Fibroblast of lung (primary cell): ENCODE measurements at places on chromosomes 4 and X. TPM values are rescaled to one million over a fixed set of nuclear protein-coding genes. Genes with fewer than 3 reads are reported as not detected.

DNA sequence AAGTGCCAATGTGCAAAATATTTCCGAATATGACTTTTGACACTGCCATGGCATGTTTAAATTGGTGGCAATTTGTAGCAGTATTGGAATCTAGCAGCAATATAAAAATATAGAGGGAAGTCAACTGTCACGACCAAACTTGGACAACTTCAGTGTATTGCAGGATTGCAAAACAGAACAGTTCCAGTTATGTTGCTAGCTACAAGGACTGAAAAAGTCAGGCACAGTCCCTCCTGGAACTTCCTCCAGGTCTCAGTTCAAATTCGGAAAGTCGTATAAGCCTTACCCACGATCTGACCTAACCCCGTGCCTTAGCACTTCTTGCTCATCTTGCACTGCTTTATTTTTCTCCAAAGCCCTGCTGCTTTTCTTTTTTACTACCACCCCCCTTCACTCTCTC is 390.0 kb upstream of the GALNT7 start:
- H3K4me3 ChIP-seq, result no peak overlapping the region
- no peaks in the 10 kb centered on the region for H3K4me1 ChIP-seq
- no peaks in the 10 kb centered on the region for H3K27me3 ChIP-seq

SPANXA1 gene
- not detected in 2 replicates for total RNA-seq

DNA sequence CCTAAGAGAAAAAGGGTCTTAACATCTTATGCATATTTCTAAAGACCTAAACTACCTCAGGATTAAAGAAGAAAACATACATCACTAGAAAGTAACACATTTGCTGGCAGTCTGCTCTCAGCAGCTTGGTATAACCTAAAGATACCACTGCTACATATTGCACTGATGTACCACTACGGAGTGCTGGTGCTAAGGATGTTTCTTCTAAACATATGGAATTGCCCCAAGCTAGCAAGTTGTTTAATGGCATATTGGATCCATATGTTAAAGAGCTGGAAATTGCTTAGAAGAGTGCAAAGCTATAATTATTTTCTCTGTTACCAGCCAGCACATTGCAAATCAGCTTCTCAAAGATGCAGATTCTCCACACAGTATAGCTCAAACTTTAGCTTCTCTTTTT is 436.5 kb upstream of the GALNTL6 start:
- no peak for DNase-seq
- no peaks in the 10 kb centered on the region for H3K4me1 ChIP-seq
- no peaks in the 10 kb centered on the region for H3K27me3 ChIP-seq
- H3K4me3 ChIP-seq, result no peak overlapping the region

TRIM2 gene
- total RNA-seq, result 70.4 and 90.8 TPM in 2 replicates

DNA sequence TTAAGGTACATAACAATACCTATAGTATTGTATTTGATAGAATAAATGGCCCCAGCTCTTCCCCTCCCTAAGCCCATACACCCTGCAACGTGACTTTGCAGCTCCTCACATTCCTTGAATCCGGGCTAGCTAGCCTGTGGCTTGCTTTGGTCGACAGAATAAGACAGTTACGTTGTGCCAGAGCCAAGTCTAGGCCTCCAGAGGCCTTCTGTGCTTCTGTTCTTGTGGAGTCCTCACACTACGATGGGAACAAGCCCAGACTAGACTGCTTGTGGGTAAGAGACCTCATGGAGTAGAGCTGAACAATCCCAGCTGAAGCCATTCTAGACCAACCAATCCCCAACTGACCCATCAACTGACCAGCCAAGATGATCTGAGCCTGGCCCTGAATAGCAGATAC is 102.4 kb upstream of the PLAC1 start:
- no peak for DNase-seq
- no peaks in the 10 kb centered on the region for H3K27me3 ChIP-seq
- no peaks in the 10 kb centered on the region for H3K36me3 ChIP-seq
- H3K27ac ChIP-seq, result no peak overlapping the region

NEUROG2 gene
- not detected in 2 replicates for total RNA-seq

DNA sequence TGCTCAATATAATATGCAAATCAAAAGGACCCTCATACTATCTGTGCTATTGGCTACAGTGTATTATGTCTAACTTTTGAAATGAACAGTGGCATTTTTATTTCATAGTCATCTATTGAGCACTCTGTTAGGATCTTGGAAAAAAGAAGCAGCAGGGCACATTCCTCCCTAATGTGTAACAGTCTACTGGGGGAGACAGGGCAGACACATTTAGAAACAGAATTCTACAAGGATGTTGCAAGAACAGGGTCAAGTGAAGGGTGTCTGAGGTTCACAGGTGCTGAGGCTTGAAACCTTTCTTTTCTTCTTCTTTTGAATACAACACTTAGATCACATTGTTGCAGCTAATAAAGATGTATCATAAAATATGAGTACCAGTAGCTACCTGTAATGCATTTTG is 129.7 kb upstream of the SLC4A4 start:
- H3K27ac ChIP-seq, result no peak overlapping the region
- no peaks in the 10 kb centered on the region for H3K36me3 ChIP-seq
- peaks cover 13% of the 10 kb centered on the region for H3K4me1 ChIP-seq
- no peaks in the 10 kb centered on the region for H3K27me3 ChIP-seq
- H3K4me3 ChIP-seq, result no peak overlapping the region

ANK2 gene
- 75.2 and 95.1 TPM in 2 replicates for total RNA-seq

GRCh38 chr4:86934147-86934770 is 552 bp upstream of the AFF1 start:
- peaks cover 5% of the 10 kb centered on the region for H3K4me1 ChIP-seq
- no peaks in the 10 kb centered on the region for H3K27me3 ChIP-seq

GNRHR gene
- total RNA-seq, result not detected in 2 replicates

DNA sequence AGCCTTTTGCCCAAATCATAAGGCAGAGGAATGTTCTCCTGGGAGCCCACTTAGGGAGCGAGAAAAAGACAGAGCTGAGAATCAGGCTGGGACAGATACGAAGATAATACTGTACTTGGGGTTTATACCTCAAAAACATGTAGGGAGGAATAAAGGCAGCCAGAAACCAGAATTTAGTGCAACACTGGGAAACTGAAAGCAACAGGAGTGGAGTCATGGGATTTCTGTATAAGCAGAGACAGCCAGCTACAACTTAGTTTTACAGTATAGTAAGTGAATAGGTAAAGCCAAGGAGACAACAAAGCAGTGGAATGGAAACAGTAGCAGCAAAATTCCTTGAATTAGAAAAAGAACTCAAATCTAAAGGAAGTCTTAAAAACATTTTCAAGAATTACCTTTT is 413.2 kb downstream of the FAT4 start:
- H3K27ac ChIP-seq, result no peak overlapping the region
- no peaks in the 10 kb centered on the region for H3K36me3 ChIP-seq
- peaks cover 7% of the 10 kb centered on the region for H3K4me1 ChIP-seq
- no peak overlapping the region for H3K4me3 ChIP-seq

DNA sequence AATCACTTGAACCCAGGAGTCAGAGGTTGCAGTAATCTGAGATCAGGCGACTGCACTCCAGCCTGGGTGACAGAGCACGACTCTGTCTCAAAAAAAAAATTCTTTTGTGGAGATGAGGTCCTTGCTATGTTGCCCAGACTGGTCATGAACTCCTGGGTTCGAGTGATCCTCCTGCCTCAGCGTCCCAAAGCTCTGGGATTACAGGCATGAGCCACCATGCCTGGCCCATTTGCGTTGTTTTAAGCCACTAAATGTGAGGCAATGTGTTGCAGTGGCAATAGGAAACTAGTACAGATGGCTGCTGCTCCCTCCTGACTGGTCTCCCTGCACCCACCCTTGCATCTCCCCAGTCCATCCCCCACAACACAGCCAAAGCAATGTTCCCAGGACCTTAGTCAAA is 40.0 kb upstream of the APLN start:
- H3K36me3 ChIP-seq, result no peaks in the 10 kb centered on the region
- H3K4me3 ChIP-seq, result no peak overlapping the region
- no peak overlapping the region for H3K27ac ChIP-seq
- H3K27me3 ChIP-seq, result no peaks in the 10 kb centered on the region

TEX11 gene
- under 0.01 TPM in 1 of 2 replicates, not detected in the other for total RNA-seq

- H3K27ac ChIP-seq, result no peak overlapping the region
- no peaks in the 10 kb centered on the region for H3K4me1 ChIP-seq
- H3K36me3 ChIP-seq, result no peaks in the 10 kb centered on the region
Observed at GRCh38 chr4:109973529-109973905, 60.8 kb downstream of the EGF start.

- no peak overlapping the region for H3K4me3 ChIP-seq
- no peaks in the 10 kb centered on the region for H3K4me1 ChIP-seq
- H3K36me3 ChIP-seq, result no peaks in the 10 kb centered on the region
- no peaks in the 10 kb centered on the region for H3K27me3 ChIP-seq
Observed at GRCh38 chr4:184936071-184936470, 82.2 kb upstream of the HELT start.

- no peak for DNase-seq
- no peak overlapping the region for H3K4me3 ChIP-seq
- peaks cover 6% of the 10 kb centered on the region for H3K4me1 ChIP-seq
- H3K36me3 ChIP-seq, result no peaks in the 10 kb centered on the region
- no peak overlapping the region for H3K27ac ChIP-seq
Observed at GRCh38 chr4:168735735-168736134, 238.9 kb downstream of the PALLD start.

DNA sequence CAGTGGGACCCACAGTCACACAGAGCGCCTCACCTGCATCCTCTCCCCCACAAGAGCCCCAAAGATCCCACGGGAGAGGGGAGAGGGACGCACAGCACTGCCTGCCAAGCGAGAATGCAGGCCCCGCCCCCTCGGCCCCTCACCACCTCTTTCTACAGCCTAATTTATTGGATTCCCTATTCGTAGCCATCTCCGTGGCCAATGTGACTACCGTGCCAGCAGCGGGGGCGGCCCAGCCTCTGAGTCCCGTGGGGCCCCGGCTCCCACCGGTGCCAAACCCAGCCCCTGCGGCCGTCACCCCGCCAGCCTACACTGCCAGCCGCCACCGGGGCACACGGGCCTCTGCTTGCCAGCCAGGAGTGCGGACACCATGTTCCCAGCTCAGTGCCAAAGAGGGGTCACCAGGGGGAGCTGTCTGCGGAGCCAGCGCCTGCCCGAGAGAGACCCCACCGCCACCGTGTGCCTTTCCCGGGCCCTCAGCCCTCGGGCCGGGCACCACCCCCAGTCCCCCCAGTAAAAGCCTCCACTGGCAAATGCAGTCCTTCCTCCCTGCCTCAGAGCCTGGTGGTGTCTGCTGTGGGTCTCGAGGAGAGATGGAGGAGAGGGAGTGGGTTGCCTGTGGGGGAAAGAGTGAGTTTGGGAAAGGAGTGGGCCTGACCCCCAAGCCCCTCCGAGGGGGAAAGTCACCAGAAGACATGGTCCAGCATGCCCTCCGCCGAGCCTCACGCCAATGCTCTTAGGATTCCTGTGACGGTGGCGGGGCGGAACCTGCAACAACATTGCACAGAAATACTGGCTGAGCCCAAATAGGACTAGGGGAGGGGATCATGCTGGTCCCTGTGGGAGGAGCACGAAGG is 19.6 kb upstream of the PLXNB3 start:
- H3K4me3 ChIP-seq, result no peak overlapping the region
- no peak for DNase-seq
- no peaks in the 10 kb centered on the region for H3K36me3 ChIP-seq
- H3K4me1 ChIP-seq, result no peaks in the 10 kb centered on the region

TRIM75 gene
- not detected in 2 replicates for total RNA-seq

DNA sequence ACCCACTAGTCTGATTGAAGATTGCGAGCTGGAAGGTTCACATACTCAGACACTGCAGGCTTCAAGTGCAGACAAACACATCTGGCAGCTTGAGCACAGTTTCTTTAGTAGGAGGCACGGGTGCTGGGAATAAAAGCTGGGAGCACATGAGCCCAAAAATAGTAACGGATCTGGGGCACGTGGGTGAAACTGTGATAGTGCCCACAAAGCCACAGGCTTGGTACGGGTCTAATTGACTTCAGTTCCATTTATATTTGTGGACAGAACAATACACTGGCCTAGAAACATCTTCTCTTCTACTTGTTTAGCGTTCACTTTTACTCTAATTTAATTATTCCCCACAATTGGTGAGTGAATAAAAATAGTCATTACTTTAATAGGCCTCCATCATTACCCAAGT is 2370.7 kb downstream of the PCDH7 start:
- no peaks in the 10 kb centered on the region for H3K27me3 ChIP-seq
- no peak for DNase-seq
- no peaks in the 10 kb centered on the region for H3K4me1 ChIP-seq
- no peaks in the 10 kb centered on the region for H3K36me3 ChIP-seq
- H3K27ac ChIP-seq, result no peak overlapping the region
- H3K4me3 ChIP-seq, result no peak overlapping the region

- no peaks in the 10 kb centered on the region for H3K27me3 ChIP-seq
- no peak for DNase-seq
- H3K27ac ChIP-seq, result no peak overlapping the region
- no peaks in the 10 kb centered on the region for H3K4me1 ChIP-seq
- no peaks in the 10 kb centered on the region for H3K36me3 ChIP-seq
Observed at GRCh38 chr4:58688568-58688967, 1578.4 kb upstream of the IGFBP7 start.

- no peaks in the 10 kb centered on the region for H3K36me3 ChIP-seq
- H3K27ac ChIP-seq, result no peak overlapping the region
- H3K4me1 ChIP-seq, result no peaks in the 10 kb centered on the region
- H3K27me3 ChIP-seq, result no peaks in the 10 kb centered on the region
Observed at GRCh38 chrX:57906790-57907189, 3.5 kb downstream of the ZXDA start.

GRCh38 chrX:118222421-118222820 is 105.8 kb upstream of the KLHL13 start:
- no peaks in the 10 kb centered on the region for H3K27me3 ChIP-seq
- H3K4me3 ChIP-seq, result no peak overlapping the region
- no peak overlapping the region for H3K27ac ChIP-seq
- DNase-seq, result no peak
- H3K4me1 ChIP-seq, result peaks cover 3% of the 10 kb centered on the region
- no peaks in the 10 kb centered on the region for H3K36me3 ChIP-seq

L1CAM gene
- under 0.01 and 0.99 TPM in 2 replicates for total RNA-seq

DNA sequence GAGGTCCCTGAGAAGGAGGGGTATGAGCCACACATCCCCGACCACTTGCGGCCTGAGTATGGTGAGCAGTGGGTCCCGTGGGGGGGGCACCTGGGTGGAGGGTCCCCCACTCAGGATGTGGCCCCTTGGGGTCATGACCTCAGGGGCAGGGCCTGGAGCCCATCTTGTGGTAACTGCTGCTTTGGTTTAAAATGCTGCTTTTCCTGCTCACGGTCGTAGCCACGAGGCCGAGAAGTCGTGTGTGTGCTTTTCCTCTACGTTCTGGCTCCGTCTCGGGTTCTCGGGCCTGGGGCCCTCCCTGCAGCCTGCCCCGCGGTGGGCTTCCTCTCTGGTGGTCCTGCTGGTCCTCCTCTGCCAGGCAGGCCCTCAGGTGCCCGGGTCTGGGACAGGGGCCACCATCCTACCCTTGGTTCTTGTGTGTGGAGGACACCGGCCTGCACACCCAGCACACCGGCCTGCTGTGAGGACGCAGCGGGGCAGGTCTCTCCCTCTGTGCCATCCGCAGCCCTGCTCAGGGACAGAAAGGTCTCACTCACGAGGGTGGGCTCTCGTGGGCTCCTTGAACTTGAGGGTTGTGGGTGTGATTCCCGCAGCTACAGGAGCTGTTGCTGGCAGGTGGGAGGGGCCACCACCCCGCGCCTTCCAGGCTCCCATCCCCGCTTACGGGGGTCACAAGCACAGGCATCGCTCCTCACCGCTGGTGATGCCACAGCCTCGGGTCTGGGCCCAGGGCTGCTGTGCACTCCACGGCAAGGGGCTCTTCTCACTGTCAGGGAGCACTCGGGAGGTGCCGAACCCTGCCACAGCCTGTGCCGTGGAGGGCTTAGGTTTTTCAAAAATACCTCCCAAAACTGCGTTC is 19.6 kb downstream of the UVSSA start:
- H3K4me1 ChIP-seq, result no peaks in the 10 kb centered on the region
- DNase-seq, result no peak
- H3K4me3 ChIP-seq, result no peak overlapping the region
- no peaks in the 10 kb centered on the region for H3K27me3 ChIP-seq
- no peak overlapping the region for H3K27ac ChIP-seq

- no peak for DNase-seq
- H3K4me1 ChIP-seq, result no peaks in the 10 kb centered on the region
- no peak overlapping the region for H3K4me3 ChIP-seq
- H3K27me3 ChIP-seq, result no peaks in the 10 kb centered on the region
- no peak overlapping the region for H3K27ac ChIP-seq
- no peaks in the 10 kb centered on the region for H3K36me3 ChIP-seq
Observed at GRCh38 chr4:188021548-188022249, 26.1 kb downstream of the ZFP42 start.
